ENCODE measurements at places on chromosomes 1 and 21.

GRCh38 chr1:226223786-226224244, 351 bp downstream of the MIXL1 start:
- DNase-seq, result peak; percentile 8

- DNase-seq, result no peak
Measured at GRCh38 chr1:201290551-201290950, 7.2 kb downstream of the PKP1 start.

DNA sequence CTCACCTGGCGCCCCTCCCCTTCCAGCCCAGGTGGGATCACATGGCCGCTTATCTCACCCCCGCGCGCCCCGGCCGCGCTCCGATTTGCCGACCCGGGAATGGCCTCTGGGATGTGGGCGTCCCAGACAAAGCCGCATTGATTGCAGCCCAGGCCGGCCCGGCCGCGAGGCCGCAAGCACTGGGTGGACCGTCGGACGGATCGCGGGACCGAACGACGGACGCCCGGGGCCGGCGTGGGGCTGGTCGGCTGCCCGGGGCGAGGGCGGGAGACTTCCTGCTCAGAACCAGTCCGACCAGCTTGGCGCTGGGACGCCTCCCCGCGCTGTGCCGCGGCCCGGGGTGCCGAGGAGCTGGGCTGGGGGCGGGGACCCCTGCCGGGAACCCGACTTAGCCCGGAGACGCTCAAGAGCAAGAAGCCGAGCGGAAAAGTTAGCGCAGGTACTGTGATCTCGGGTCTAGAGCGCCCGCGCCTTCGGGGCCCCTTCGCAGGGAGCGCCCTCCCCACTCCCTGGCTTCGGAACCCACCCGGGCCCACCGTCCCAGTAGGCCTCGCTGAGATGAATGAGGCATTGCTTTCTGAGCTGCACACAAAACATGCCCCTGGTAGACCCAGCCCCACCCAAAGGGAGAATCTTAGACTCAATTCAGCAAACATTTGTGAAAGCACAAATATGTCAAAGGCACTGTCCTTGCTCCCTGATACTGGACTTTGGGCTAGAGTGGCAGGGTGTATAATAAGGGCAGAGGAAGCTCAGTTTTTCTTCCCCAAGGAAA, 415 bp upstream of the LAD1 start:
- no peak for DNase-seq

DNA sequence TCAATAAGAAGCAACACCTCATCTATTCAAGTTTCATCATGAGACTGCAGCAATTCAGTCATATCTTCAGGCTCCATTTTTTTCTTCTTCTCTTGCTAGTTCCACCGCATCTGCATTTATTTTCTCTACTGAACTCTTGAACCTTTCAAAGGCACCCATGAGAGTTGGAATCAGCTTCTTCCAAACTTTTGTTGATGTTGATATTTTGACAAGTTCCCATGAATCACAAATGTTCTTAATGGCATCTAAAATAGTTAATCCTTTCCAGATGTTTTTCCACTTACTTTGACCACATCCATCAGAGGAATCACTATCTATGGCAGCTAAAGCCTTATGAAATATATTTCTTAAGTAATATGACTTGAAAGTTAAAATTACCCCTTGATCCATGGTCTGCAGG, 434.3 kb downstream of the GPATCH2 start:
- DNase-seq, result peak; percentile 18

GRCh38 chr21:42373196-42373907, 7.0 kb upstream of the TFF1 start:
- no peak for DNase-seq

DNA sequence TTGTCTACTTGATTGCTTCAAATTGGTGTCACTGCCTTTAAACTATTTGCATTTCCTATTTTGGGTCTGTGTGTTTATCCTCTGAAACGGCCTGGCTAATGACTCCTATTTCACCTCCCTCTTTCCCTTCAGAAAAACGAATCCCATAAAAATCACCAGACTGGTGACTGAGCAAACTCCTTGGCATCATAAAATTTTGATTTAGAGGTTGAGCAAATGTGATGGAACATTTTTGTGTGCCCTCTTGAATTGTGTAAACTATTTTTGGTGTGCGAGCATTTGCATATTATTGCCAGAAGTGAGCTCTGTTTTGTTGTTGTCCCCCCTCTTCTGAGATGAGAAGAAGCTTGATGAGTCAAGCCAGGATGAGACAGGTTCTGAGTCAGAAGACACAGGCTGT, 316.1 kb downstream of the AJAP1 start:
- no peak for DNase-seq

- DNase-seq, result peak; percentile 38
Measured at GRCh38 chr21:32611471-32611997, 643 bp downstream of the CFAP298 start.

GRCh38 chr1:182121787-182122186, 60.3 kb upstream of the ZNF648 start:
- DNase-seq, result no peak

DNA sequence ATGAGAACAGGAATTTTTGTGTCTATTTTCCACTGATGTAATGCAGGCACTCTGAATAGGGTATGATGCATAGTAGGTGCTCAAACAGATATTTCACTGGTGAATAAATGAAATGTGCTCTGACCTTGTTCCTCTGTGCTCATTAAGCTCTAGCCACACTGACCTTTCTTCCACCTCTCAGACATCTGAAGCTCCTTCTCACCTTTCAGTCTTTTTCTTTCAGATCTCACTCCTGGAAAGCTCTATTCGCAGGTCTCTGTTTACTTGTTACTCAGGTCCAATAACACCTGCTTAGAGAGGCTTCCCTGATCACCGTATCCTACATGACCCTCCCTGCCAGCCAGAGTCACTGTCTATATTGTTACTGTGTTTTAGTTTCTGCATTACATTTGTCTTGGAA, 59.2 kb upstream of the IVNS1ABP start:
- DNase-seq, result no peak

- peak; percentile 58 for DNase-seq
Measured at GRCh38 chr1:224106568-224107281, 7.2 kb upstream of the FBXO28 start.

- DNase-seq, result no peak
Measured at GRCh38 chr21:44612669-44613229, 870 bp downstream of the KRTAP10-8 start.

All from cardiac fibroblast (primary cell).